ENCODE measurements at places on chromosomes 12 and 14.

GRCh38 chr14:100769035-100769939 is 42.6 kb downstream of the DLK1 start:
- DNase-seq = no peak

- no peak for DNase-seq
Observed at GRCh38 chr14:35696119-35696518, 113.0 kb downstream of the RALGAPA1 start.

- DNase-seq = no peak
Observed at GRCh38 chr14:60622210-60622916, 26.9 kb downstream of the SIX1 start.

DNA sequence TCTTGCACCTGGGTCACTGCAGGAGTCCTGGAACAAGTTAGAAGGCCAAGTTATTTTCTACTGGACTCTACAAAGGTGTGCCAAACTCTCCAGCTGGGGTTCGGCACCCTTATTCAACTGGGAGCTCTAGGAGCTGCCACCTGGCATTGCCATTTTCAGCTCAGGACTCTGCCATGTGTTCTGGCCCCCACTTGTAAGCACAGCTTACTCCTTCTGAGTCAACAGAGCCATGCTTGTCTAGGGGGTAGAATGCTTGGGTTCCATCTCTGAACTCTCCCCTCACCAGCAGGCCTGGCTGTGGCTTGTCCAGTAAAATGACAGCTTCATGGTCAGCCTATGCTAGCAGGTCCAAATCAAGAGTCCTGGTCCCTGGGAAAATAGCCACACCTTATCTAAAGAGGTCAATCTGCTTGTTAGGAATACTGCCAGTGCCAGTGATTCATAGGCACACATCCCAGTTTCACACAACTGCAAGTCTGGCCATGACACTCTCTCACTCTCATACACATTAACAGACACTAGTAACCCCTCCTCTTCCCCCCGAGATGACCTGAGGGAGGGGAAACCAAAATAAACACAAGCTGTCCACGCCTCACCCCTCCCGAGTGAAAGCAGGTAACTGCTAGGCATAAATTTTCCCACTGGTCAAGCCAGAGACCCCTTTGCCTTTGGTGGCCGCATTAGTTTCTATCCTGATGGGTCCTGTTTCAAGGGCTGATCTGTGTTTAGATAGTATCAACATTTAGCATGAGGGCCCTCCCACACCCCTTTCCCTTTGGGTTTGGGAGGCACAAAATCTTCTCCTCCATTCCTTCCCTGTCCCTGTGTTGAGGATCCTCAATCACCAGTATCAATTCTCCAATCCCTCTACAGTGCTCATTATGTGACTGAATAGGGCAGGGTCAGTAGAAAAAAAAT is 182.3 kb upstream of the GZMB start:
- DNase-seq = no peak

GRCh38 chr14:100294963-100295330 is 11.3 kb downstream of the SLC25A29 start:
- DNase-seq = no peak

GRCh38 chr12:104000807-104001434 is 35.2 kb downstream of the TDG start:
- no peak for DNase-seq

- no peak for DNase-seq
Observed at GRCh38 chr12:66108386-66108785, 22.2 kb downstream of the LLPH start.

DNA sequence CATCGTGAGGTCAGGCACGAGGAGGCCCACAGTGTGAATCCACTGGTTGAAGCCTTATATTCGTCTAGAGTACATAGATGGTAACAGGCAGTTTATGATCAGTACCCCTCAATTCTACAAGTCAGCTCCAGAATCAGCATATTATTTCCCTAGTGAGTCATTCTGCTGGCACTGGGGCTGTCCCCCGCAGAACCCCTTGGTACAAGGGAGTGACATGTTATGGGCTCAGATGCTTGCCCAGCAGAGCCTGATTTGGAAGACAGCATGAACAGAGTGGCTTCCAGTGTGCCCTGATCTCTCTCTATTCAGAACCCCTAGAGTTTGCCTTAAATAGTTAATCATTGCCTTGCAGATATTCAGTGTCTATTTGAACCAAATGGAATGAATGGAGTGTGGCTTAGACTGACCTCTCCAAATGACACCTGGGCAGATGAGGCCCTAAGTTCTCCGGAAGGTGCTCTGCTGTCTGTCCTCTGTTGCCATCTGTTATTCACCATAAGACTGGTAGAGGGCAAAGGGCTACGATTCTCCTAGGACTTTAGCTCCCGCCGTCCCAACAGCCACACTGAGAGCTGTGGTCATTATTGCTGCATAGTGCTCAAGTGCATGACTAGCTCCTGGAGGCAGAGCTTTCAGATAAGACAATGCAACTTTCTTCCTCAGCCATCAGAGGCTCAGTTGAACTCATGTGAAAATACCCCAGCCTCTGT is 41.1 kb downstream of the CACNA2D4 start:
- DNase-seq = no peak

GRCh38 chr14:100677152-100677551 is 49.5 kb upstream of the DLK1 start:
- no peak for DNase-seq

GRCh38 chr12:69688471-69689427 is 10.4 kb downstream of the BEST3 start:
- peak; percentile 23 for DNase-seq

GRCh38 chr12:2970744-2971143 is 11.5 kb downstream of the TEAD4 start:
- no peak for DNase-seq

- DNase-seq = no peak
Observed at GRCh38 chr12:43964961-43965360, 129.1 kb downstream of the TMEM117 start.

DNA sequence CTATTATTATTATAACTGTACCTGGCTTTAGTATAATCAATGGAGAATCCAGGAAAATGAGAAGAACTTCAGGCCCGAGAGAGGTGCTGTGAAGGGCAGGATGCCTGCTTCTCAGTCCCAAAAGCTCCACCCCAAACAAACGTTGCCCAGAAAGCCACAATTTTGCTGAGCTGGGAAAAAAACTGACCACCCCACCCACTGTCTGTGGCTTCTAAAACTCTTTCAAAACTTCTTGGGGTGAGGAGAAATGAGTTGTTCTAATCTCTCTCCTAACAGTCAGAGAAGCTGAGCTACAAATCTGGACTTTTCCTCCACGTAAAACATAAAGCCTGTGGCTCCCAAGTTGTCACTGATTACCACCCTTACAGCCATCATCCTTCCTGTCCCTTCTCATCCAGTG is 13.4 kb downstream of the VDR start:
- no peak for DNase-seq

DNA sequence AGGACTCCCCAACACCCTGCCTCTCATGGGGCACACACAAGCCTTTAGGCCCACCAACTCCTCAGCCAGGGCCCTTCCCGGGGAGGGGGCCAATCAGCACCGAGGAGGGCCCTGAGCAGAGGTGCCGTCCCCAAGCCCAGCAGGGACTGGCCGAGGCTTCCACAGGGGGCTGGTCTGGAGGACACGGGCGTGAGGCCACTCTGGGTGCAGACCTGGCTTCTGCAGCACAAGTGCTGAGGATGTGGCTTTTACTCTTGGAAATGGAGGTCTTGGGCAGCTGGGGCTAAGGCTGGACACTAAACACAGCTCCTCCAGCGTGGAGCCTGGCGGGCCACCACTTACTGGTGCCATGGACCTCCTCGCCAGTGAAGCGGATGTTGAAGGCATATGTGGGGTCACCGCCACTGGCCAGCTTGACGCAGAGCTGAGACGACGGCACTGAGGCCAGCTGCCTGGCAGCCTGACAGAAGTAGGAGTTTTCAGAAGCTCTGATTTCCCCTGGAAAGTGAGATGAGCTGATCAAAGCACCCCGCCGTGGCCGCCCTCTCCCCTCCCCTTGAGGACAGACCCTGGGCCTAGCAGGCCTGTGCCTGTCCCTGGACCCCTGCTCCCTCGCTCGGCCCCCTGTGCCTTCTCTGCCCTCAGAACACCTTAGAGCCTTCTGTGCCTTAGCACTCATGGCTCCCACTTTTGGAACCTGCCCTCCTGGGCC is 44.0 kb downstream of the TRAFD1 start:
- no peak for DNase-seq

- DNase-seq = no peak
Observed at GRCh38 chr12:109182041-109182839, 65.9 kb downstream of the ACACB start.

- no peak for DNase-seq
Observed at GRCh38 chr14:64943556-64943955, 1.0 kb upstream of the GPX2 start.

DNA sequence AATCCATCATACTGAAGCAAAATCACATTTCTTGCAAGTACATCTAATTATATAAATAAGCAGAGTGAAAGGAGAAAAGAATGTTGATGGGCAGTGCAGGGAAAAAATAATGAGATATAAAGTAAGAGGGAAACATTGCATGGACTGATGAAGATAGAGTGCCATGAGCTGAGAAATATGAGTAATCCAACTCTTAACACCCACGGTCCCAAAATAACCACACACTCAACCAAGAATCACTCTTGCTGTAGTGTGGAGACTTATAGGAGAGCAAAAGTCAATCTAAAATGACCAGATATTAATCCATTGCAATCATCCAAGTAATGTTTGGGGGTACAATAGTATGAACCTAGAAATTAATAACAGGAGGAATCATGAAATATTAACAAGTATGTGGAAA is 40.2 kb downstream of the MYF5 start:
- no peak for DNase-seq

GRCh38 chr12:79886917-79887519 is 47.9 kb downstream of the PPP1R12A start:
- DNase-seq = no peak

GRCh38 chr14:26926585-26926984 is 328.8 kb upstream of the NOVA1 start:
- no peak for DNase-seq

DNA sequence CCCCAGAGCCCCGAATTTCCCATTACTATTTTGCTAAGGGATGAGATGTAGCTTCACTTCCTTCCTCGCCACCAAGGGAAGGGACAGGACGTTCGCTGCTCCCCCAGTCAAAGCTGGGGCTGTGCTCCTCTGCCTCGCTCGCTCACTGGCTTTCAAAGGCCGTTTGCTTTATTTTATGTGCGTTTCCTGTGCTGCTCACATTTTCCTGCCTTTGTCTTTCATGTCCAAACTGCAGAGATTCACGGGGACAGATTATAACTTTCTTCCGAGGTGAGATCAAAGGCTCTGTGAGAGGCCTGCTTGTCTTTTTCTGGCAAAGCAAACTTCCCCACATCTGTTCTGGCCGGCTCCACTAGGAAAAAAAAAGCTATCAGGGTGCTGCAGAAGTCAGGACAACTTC is 76.0 kb upstream of the FZD10 start:
- peak; percentile 6 for DNase-seq

- no peak for DNase-seq
Observed at GRCh38 chr12:60399064-60399463, 803.2 kb downstream of the SLC16A7 start.

- no peak for DNase-seq
Observed at GRCh38 chr14:89425931-89426330, 8.9 kb upstream of the FOXN3 start.

DNA sequence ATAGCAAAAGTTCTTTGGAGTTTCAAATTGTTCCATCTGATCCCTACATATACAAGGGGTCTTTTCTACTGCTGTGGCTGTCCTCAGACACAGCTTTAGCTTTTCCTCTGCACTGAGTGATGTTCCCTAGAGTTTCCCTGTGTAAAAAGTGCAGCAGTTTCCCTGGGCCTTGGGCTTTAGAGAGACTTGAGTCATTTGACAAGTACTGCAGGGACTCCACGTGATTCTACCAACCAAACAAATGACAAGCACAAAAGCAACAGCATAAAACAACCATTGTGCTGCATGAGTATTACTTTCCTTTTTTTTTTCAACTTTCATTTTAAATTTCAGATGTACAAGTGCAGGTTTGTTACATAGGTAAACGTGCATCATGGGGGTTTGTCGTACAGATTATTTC is 272.8 kb downstream of the PDZRN4 start:
- DNase-seq = no peak

GRCh38 chr12:42834062-42834461 is 244.5 kb upstream of the PRICKLE1 start:
- no peak for DNase-seq

Data from activated CD4-positive, alpha-beta T cell treated with anti-CD3 and anti-CD28 coated beads, Interleukin-2, amount 50 U/mL, for 48 hours (primary cell).